Lung (tissue), 17 donors: ENCODE measurements at places on chromosomes 3 and 15. TPM values are rescaled to one million over a fixed set of nuclear protein-coding genes. Genes with fewer than 3 reads are reported as not detected.

DNA sequence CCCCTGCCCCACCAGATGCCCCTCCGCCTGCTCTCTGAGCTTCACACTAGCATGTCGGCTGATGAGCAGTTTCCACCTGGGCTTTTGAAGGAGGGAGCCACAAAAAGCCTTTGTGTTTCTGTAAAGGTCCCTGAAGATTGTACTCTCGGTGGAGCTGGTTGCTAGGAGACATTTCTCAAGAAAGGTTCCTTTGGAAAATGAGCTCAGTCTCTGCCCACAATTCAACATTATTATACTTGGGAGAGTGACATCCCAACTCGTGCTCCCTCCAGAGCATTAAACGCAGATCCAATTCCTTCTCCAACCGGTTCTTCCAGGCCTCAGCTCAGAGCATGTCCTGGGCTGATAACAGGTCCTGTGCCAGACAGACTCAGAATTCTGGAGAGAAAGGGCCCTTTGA lies 26.8 kb upstream of the FAM107A start:
- H3K36me3 ChIP-seq: no peaks in the 10 kb centered on the region
- no peaks in the 10 kb centered on the region for H3K27me3 ChIP-seq
- no peak overlapping the region for H3K27ac ChIP-seq
- H3K4me1 ChIP-seq: peaks cover 3% of the 10 kb centered on the region
- H3K4me3 ChIP-seq: no peak overlapping the region
- DNase-seq: no peak

C15orf39 gene
- total RNA-seq: 16.8 TPM

DNA sequence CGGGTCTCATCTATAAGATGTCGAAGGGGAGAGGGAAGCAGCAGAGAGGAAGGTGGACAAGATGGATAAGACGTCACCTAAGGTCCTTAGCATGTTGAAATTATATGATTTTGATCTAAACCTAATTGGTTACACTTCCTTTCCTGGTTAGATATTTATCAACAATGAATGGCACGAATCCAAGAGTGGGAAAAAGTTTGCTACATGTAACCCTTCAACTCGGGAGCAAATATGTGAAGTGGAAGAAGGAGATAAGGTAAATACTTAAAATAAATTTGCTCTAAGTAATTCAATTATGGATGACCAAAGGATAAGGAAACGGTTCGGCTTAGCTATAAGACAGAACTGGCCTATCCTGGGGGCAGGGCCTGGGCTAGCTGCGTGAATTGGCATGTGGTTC lies 5.5 kb downstream of the ALDH1A3 start:
- DNase-seq: no peak
- no peaks in the 10 kb centered on the region for H3K36me3 ChIP-seq
- H3K27me3 ChIP-seq: peaks cover 33% of the 10 kb centered on the region
- no peak overlapping the region for H3K4me3 ChIP-seq
- H3K27ac ChIP-seq: no peak overlapping the region

DNA sequence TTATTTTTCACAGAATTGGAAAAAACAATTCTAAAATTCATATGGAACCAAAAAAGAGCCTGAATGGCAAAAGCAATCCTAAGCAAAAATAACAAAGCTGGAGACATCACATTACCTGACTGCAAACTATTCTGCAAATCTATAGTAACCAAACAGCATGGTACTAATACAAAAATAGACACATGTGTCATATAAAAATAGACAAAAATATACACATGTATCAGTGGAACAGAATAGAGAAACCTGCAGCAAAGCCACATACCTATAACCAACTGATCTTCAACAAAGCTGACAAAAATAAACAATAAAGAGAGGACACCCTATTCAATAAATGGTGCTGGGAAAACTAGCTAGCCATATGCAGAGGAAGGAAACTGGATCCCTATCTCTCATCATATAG lies 259.6 kb downstream of the IGSF11 start:
- no peak overlapping the region for H3K27ac ChIP-seq
- no peak overlapping the region for H3K4me3 ChIP-seq
- no peaks in the 10 kb centered on the region for H3K27me3 ChIP-seq
- no peaks in the 10 kb centered on the region for H3K36me3 ChIP-seq

DNA sequence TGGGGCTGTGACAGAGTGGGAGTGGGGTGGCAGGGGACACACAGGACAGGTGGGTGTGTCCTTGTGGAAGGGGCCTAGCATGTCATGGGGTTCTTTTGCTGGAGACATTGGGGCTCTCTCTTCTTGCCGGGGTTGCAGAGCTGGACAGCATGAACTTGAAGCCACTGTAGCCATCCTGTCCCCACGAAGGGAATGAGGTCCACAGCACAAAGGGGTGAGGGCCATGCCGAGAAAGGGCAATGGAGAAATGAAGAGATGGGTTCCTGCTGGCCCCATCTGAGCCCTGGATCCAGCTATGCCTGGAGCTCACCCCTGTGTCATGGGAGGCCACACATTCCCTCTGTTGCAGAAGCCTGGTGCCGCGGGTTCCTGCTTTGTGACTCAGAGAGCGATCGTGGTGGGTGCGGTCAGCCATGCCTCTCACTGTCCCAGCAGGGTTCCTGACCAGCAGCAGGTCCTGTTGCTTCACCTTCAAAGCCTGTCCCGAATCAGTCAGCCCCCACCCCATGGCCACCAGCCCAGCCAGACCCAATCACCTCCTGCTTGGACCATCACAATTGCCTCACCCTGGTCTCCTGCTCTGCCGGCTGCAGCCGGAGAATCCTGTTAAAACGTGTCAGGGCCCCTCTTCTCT lies 50.0 kb downstream of the DNAJB8 start:
- H3K4me3 ChIP-seq: no peak overlapping the region
- H3K4me1 ChIP-seq: no peaks in the 10 kb centered on the region
- no peaks in the 10 kb centered on the region for H3K27me3 ChIP-seq

TTLL13 gene
- 0.34 TPM for total RNA-seq

DNA sequence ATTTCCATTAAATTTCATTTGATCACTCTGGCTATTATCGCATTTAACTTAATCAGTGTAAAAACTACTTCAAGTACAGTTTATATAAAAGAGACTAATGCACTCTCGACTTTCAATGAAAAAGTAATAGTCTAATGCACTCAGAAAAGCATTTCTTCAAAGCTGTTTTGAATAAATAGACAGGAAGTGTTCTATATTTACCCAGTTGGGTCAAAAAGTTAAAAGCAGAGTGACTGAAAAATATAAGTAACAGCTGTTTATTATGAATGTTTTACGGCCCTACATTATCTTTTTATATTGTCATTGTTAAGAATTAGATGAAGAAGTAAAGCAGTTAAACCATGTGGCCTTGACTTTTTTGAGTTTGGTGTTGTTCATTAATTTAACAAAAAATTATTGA lies 391.8 kb downstream of the ZPLD1 start:
- H3K4me3 ChIP-seq: no peak overlapping the region
- no peaks in the 10 kb centered on the region for H3K4me1 ChIP-seq
- no peak overlapping the region for H3K27ac ChIP-seq
- DNase-seq: no peak
- no peaks in the 10 kb centered on the region for H3K36me3 ChIP-seq
